ENCODE measurements at places on chromosomes 12 and 14.

GRCh38 chr12:87952850-87953249 lies 76.4 kb downstream of the C12orf50 start:
- no peak for DNase-seq

GRCh38 chr14:71534506-71534905 lies 397.7 kb upstream of the RGS6 start:
- no peak for DNase-seq

DNA sequence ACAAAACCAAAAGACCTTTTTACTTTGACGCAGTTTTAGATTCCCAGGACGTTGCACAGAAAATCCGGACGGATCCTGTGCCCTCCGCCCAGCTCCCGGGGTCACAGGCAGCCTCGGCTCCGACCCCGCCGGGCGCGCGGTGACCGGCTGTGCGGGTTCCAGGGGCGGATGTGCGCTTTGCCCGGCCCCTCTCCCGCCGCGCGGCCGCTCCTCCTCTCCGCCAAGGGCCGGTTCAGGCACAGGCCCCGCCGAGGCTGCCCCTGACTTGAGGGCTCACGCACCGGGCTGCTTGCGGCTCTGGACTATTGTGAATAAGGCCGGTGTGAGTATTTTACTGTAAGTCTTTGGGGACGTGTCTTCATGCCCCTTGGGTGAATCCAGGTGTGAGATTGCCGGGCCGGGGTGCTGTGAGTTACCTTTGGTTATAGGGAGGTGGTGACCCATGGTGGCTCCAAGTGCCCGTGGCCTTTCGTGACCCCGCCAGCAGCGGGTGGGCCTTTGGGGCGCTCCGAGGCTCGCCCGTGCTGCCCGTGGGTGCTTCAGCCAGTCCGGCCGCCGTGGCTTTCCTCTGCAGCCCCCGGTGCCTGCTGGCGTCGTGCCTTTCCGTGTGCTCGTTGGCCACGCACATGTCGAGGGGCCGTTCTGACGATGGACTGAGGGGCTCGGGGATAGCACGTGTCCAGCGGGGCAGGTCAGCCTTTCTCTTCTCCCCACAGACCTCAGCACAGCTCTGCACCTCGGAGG lies 45.9 kb downstream of the NOC4L start:
- no peak for DNase-seq

DNA sequence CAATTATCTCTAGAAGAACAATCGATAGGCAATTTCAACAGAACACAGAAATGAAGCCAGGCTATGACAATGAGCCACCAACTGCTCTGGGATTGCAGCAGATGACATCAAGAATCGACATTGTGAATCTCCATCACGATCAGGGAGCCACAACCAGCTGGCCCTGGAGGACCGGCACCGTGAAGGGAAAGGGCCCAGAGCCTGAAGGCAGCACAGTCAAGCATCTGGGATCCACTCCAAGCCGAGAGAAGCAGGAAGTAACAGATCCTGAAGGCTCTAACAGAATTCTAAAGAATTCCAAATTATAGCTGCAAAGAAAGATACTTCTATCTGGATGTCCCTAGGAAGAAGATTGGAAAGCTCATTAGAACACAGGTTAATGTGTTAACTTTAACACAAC lies 61.0 kb downstream of the LRRC74A start:
- DNase-seq = no peak

DNA sequence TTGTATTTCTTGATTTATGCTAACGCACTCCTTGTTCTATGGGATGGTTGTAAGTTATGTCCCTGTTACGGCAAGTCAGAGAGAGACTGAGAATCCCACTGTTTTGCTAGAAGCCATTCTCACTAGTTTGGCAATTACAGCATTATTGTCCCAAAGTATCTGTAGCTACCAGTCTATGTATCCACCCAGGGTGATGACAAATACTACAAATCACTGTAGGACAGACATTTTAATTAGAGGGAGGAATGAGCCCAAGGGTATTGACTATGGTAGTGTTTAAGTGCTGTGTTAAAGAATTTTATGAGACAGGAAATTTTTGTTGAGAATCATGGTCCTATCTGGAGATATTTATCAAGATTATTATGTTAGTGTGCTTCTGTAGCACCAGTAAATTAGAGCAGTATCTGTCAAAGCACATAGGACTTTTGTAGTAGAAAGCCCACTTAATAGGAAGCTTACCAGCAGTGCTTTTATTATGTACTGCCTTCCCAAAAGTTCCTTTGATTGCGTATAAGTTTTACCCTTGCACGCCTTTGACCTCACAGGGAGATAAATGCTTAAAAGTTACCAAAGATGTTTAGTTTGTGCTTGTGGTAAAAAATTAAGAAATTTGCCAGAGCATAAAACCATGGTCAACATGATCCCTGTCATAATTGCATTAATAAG lies 10.7 kb downstream of the PRKCH start:
- DNase-seq = no peak

DNA sequence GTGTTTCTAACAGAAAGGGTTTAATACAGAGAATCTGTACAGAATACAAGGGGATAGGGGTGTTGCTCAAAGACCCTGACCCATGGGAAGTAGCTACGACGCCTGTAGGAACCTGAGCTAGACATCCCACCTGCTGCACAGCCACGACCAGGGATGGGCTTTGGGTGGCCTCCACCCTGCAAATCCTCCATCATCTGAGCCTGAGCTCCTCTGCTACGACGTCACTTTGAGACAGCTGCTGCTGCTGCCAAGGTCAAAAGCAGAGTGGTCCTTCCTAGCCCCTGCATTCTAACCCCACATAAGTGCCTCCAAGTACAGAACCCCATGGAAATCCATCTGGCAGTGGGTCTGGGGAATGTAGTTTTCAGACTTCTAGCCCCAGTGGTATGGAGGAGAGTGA lies 43.8 kb downstream of the JAG2 start:
- no peak for DNase-seq

DNA sequence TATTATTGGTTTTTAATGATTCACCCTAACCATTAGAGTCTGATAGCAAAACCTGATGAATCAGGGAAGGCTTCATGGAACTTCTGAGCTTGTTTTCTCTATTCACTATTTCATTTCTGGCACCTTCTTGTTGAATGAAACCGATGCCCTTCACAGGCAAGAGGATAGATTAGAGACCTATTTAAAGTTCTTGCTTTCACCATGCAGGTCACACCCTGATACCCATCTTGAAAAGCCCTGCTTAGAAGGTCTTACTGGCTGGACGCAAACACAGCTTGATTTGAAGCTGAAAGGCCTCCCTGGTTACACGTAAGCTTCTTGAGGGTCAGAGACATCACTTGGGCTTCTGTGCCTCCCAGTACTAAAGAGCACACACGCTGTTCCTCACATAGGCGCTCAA lies 29.2 kb downstream of the TMEM229B start:
- DNase-seq = no peak

GRCh38 chr12:131345521-131346436 lies 365.1 kb upstream of the SFSWAP start:
- DNase-seq = no peak

DNA sequence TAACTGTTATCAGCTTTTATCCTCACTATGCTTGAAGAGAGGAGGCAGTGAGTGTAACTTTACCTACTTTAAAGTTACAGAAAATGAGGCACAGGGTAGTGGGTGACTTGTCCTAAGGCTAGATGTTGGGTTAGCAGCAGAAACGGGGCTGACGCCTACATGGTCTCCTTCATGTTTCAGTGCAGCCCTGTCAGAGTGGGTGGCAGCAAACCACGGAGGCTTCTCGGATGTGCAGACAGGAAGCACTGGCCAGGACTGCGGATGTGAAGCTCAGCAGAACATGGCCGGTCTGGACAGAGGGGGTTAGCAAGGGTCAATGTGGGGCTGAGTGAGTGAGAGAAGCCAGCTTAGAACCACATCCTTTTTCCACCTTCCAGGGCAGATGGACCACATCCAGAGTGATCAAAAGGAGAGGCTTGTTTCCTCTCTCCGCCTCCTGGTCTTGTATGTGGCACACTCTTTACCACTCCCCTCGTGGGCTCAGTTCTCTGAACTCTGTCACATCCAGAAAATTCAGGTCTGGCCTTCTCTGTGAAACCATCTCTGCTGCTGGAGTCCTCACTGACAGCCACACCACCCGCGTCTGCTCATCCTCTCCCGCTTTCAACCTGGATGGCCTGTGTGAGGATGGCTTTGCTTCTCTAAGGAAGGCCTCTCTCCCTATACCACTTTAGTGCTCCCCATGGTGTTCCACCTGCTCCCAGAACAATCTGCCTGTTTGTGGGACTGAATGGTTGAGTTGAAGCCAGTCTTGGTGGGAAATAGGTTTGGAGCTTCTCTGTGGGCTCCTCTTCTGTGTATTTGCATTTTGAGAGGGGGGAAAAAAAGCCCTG lies 14.1 kb downstream of the SUSD6 start:
- no peak for DNase-seq

- DNase-seq = no peak
These were observed 21.2 kb downstream of the ZFP36L1 start for GRCh38 chr14:68771631-68772030.

DNA sequence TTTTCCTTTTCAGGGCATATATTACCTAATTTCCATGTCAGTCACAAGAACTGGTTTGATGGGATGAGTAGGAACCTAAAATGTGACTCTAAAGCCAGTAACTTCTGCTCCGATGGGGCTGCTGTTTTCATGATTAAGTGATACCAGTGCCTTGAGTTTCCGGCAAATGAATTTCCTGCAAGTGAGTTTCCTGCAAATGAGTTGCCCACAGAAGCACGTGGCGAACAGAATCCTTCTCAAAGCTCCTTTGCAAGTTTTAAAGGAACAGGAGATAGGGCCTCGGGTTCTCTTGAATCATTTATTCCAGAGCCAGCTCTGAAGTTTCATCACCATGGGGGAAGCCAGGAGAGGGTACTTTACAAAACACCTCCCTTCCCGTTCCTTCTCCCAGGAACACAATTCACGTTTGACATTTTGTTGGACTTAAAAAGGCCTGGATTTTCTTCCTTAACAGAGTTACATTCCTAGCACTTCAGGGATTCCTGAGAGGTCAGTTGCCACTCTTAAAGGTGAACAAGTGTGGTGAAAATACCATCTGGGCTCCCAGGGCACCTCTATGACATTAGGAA lies 2.2 kb upstream of the PPTC7 start:
- DNase-seq = no peak

DNA sequence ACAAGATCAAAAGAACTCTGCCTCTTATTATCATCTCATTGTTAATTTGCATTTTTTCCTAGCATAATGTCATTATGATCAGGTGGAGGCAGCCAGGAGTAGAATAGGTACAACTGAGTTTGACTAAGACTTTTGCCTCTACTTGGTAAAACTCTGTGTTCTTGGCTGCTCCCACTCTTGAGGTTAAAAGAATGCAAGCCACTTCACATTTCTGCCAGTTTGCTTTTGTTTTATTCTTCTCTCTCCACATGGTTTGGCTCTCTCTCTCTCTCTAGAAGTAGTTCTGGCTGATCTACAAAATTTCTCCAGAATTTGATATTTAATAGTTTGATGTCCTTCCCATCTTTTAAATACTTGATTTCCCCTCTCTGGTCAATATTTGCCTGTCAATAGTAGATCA lies 170.7 kb upstream of the E2F7 start:
- DNase-seq = no peak

DNA sequence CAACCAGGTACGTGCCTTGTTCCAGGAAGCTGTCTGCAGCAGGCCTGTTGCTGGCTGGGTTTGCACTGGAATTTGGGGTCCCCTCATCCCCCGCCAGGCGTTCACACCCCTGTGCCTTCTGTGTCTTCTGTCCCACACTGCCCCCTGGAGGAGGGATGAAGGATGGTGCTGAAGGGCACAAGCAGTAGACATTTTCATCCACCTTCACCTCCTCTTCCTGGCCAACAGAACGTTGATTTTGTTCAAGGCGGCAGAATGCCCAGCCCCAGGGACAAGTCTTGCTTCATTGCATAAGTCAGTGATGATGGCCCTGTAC lies 122.1 kb downstream of the CALM1 start:
- DNase-seq = no peak

Measured in NCI-H1092 (cell line).